Heart left ventricle (tissue), 16 donors: ENCODE measurements at places on chromosomes 11 and 22. TPM values are rescaled to one million over a fixed set of nuclear protein-coding genes. Genes with fewer than 3 reads are reported as not detected.

DNA sequence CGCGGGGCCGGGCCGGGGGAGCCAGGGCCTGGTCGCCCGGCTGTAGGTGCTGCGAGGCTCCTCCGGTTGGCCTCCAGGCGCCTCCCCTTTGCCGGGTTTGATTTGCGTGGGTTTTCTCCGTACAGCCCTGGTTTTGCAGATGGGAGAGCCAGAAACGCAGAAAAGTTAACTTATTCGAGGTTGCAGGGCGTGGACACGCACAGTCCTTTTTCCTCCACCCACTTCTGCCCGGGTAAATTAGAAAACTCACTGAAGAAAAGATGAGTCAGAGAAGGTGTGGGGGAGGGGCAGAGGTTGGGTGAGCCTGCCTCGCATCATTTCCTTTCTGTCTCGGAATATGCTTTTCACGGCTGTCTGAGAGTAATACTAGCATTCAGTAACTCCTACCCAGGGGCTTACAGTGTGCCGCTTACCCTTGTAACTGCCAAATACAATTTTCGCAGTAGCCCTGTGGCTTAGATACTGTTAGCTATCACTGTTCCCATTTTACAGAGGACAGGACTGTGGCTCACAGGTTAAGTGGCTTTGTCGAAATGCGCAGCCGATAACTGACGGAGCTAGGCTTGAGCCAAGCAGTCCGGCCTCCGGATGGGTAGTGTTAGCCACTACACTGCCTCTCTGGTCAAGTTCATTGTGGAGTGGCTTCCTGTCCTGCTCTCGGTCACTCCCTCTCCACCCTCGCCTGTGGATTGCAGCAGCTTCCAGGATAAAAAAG, 812 bp downstream of the FADD start:
- DNase-seq, result peak; percentile 67
- H3K27ac ChIP-seq, result peak overlapping the region; percentile 87
- peak overlapping the region; percentile 84 for H3K4me3 ChIP-seq
- no peaks in the 10 kb centered on the region for H3K27me3 ChIP-seq
- peaks cover 21% of the 10 kb centered on the region for H3K4me1 ChIP-seq
- H3K36me3 ChIP-seq, result peaks cover 27% of the 10 kb centered on the region

- no peaks in the 10 kb centered on the region for H3K4me1 ChIP-seq
- H3K27me3 ChIP-seq, result no peaks in the 10 kb centered on the region
- no peaks in the 10 kb centered on the region for H3K36me3 ChIP-seq
Measured at GRCh38 chr11:85784480-85785265, 26.3 kb downstream of the SYTL2 start.

- H3K4me3 ChIP-seq, result no peak overlapping the region
- no peaks in the 10 kb centered on the region for H3K4me1 ChIP-seq
- H3K27me3 ChIP-seq, result no peaks in the 10 kb centered on the region
Measured at GRCh38 chr11:124737638-124738305, 2.0 kb upstream of the NRGN start.

DNA sequence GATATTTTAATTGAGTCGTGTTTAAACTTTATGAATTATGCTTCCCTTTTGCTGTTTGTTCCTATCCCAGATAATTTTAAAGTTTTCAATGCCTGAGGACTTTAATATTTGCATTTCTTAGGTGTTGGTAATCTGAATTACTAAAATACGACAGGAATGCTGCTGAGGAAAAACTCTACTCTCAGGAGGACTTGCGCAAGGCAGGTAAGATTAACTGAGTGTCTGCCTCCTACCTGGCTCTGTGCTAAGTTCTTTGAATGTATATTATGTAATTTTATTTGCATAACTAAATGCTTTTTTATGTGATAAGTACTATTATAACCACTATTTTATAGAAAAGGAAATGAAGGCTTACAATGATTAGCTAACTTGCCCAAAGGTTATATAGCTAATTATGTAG, 2.7 kb upstream of the KCNA4 start:
- H3K27me3 ChIP-seq, result peaks cover 24% of the 10 kb centered on the region
- H3K27ac ChIP-seq, result no peak overlapping the region
- DNase-seq, result no peak
- H3K4me3 ChIP-seq, result no peak overlapping the region
- H3K36me3 ChIP-seq, result no peaks in the 10 kb centered on the region
- H3K4me1 ChIP-seq, result no peaks in the 10 kb centered on the region

GRCh38 chr11:7511401-7511800, 2.4 kb upstream of the PPFIBP2 start:
- no peaks in the 10 kb centered on the region for H3K36me3 ChIP-seq
- H3K27ac ChIP-seq, result peak overlapping the region; percentile 93
- DNase-seq, result peak; percentile 66

- no peaks in the 10 kb centered on the region for H3K4me1 ChIP-seq
- DNase-seq, result peak; percentile 81
- H3K27ac ChIP-seq, result no peak overlapping the region
- no peak overlapping the region for H3K4me3 ChIP-seq
Measured at GRCh38 chr11:112751329-112751728, 209.9 kb upstream of the NCAM1 start.

- H3K4me1 ChIP-seq, result peaks cover 3% of the 10 kb centered on the region
- peaks cover 22% of the 10 kb centered on the region for H3K27me3 ChIP-seq
- H3K4me3 ChIP-seq, result peak overlapping the region; percentile 65
- H3K36me3 ChIP-seq, result no peaks in the 10 kb centered on the region
- DNase-seq, result peak; percentile 90
Measured at GRCh38 chr11:133955081-133955891, 1.5 kb downstream of the IGSF9B start.

TUB gene
- 11.7 TPM for total RNA-seq

MUS81 gene
- 38.7 TPM for total RNA-seq

FOLH1 gene
- total RNA-seq, result not detected
